Activated gamma-delta T cell treated with Interleukin-2 at 50 U/mL for 16 hours (primary cell): ENCODE measurements at places on chromosomes 11 and 22.

- no peak for DNase-seq
Measured at GRCh38 chr11:20474176-20474881, 86.8 kb downstream of the PRMT3 start.

DNA sequence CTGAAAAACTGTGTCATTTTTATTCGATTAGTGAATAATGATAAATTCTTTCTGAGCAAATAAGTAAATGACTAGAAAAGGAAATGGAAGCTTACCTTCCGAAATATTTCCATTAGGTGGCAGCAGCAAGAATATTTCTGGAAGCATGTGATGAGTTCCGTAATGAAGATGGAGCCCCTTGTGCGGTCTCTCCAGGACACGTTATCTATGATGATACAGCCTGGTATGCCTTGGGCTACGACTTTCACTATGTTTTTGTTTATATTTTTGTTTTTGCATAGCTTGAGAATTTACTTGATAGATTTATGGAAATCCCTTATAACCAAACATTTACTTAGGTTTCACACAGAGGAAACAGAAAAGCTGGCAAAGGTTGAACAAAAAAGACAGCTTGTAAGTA, 25.7 kb downstream of the CASP5 start:
- DNase-seq: no peak

DNA sequence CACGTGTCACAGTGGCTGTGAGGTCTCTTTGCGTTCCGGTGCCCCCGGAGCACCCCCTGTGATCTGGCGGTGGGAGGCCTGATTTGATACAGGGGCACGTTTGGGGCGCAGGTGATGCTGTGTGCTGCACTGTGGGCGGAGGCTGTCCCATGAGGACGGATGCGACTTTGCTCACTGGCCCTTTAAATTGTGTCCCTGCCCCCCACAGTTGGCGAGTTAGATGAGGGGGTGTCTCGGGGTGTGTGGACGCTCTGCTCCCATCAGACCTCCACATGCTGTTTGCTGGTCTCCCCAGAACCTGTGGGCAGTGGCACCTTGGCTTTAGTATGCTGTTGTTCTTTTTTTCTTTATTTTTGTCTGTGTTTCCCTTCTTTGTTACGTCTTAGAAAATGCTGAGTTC, 5.2 kb downstream of the ZBED4 start:
- no peak for DNase-seq

- no peak for DNase-seq
Measured at GRCh38 chr11:8082391-8083087, 1.5 kb downstream of the TUB start.

DNA sequence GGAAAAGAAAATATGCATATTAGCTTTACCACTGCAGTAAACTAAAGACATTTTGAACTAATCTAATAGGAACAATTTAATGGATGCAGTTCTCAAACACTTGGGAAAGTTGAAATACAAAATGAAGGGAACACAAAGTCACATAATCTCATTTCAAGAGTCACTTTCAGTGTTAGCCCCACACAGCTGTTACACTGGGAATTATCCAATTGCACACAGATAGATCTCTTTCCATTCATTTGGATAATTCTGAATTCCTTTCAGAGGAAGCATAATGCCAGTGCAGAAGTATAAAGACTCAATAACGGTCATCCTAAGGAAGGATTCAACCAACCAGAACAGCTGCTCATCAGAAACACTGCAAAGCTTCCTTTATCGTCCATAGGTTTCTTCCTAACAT, 173.3 kb downstream of the GRIA4 start:
- no peak for DNase-seq

DNA sequence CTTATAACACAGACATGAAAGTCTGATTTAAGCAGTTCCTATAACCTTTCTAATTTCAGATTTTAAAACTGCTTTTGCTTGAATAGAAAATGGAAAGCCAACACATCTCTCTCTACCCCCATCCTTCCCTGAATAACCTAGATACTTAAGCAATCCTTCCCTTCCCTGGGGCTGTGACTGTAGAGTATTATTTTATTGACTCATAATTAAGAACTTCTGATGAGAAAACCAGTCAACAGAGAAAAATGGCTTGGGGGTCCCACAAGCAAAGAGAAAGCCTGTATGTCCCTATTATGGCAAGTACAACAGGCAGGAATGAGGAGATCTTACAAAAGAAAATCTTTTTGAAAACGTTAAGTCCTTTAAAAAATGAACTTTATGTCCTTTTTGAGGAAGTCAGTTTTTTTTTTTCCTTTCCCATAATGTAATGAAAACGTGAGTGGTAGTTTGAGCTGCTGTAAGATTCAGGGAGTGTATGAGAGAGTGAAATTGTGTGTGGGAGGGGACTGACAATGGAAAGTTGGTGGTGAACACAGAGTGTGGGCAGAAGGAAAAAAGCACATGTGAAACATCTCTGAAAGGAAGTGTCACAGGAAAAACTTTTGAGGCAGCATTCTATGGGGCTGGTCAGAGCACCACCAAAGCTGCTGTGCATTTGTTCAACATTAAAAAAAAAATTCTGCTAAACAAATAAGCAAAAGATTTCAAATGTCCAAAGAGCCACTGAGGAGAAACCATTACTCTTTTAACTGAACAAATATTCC, 154.6 kb downstream of the MAML2 start:
- peak; percentile 7 for DNase-seq

GRCh38 chr11:68682531-68682961, 1.8 kb upstream of the GAL start:
- DNase-seq: no peak

- DNase-seq: peak; percentile 64
Measured at GRCh38 chr11:125514336-125515101, 18.5 kb upstream of the FEZ1 start.

DNA sequence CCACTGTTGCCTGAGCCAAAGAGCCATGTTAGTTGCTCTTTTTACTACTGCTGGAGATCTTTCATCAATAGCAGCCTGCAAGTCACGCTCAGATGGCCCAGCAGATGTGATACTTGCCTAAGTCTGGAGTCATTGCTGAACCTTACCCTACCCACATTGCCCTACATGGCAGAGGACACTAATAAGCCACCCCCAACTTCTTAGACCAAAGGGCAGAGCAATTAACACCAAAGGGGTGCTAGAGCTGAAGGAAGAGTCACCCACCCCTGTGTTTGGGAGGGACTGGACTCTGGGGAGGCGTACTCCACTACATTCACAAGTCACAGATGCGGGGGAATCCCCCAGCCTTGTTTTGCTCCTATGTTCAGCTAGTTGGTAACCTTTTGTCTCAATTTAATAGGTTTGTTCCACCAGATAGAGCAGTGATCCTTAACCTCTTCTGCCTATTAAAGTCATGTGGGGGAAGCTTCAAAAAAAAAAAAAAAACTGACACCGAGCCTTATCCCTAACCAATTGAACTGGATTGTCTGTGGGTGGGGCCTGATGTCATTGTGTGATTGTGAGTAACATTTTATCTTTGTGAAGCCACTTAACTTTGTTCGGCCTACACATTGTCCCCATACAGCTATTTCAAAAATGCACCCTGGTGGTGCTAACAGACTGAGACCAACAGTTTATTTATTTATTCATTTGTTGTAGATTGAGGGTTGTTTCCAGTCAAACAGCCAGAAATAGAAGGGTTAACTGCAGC, 13.1 kb downstream of the ADM start:
- no peak for DNase-seq

DNA sequence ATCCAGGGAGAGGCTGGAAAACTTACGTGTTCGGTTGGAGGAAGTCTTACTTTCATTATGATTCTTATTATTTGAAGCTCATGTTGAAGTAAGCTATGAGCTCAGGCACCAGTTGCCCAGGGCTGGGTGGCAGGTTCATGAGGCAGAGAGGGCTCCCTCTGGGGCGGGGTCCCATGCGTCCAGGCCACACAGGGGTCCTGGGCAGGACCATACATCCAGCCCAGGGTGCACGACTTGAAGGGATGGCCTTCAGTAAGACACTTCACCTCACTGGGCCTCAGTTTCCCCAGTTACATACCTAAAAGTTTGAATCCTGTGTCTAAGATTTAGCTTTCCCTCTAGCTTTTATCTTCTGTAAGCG, 107.3 kb upstream of the B3GAT1 start:
- no peak for DNase-seq
